ENCODE measurements at places on chromosomes 16 and 17. TPM values are rescaled to one million over a fixed set of nuclear protein-coding genes. Genes with fewer than 3 reads are reported as not detected.

- no peak for ATAC-seq
These were observed at the start of gene KRTAP4-8 for GRCh38 chr17:41098042-41098441. KRTAP4-8 (minus strand) TSS chr17:41098142; CDS start chr17:41098084, 58 bp downstream.

- peak; percentile 45 for ATAC-seq
These were observed 448 bp downstream of the STAT5B start for GRCh38 chr17:42275527-42276358.

The VMO1 gene
- 2.3 TPM for total RNA-seq

The CTRB2 gene
- not detected for total RNA-seq

- ATAC-seq: no peak
These were observed 495.1 kb downstream of the CDH11 start for GRCh38 chr16:64626776-64627175.

DNA sequence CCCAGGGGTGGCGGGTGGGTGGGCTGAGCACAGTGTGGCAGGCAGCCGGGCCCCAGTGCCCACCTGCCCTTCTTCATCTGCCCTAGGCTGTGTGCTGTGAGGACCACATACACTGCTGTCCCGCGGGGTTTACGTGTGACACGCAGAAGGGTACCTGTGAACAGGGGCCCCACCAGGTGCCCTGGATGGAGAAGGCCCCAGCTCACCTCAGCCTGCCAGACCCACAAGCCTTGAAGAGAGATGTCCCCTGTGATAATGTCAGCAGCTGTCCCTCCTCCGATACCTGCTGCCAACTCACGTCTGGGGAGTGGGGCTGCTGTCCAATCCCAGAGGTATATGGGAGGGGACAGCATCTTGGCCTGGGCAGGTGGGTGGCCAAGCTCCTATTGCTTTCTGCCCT lies 6.4 kb downstream of the GRN start:
- no peak for ATAC-seq

- ATAC-seq: no peak
These were observed 26.4 kb upstream of the ARL4D start for GRCh38 chr17:43372273-43372911.

DNA sequence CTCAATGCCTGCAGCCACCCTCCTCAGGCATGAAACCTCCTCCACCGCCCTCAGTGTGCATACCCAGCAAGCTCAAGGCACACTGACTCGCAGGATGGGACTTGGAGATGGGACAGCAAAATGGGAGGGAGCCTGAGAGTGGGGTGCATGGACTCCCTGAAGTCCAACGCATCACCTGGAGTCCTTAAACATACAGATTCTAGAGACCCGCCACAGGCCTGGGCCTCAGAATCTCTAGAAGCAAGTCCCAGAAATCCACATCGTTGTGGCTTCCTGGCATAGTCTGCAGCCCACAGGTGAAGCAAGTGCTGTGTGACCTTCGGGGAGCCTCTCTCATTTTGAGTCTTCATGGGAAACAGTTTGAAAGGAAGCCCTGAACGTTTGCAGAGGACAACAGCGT lies 3.6 kb upstream of the TBX21 start:
- ATAC-seq: no peak
